HS-5 (cell line): ENCODE measurements at places on chromosomes 5 and 9.
A peak's percentile ranks its signal among the peaks of the same experiment; 100 is the strongest.

DNA sequence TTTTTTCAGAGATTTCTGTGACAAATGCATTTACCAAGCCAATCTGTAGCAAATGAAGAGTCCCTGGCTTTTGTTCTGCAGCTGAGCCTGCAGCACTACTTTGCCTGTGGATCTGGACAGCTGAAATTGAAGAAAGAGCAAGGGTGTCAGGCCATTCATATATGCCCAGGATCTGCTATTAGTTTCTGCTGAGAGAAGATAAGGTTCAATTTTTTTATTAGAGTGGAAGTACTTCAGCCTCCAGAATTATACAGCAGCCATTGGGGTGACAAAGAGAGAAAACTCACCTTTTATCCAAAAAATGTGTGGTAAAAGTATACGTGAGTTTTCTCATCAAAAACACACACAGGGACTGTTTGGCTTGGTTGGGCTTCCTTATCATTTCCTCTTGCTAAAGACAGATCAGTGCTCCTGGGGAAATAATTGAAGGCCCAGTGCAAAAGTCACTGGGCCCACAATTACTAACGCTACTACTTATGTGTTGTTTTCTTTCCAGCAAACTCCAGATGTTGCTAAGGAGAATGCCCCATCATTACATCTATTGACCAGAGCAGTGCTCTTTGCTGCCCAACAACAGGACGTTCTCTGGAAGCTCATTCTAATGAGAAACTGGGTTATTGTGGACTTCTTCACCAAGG lies 138.6 kb downstream of the CEMIP2 start:
- no peak for DNase-seq

GRCh38 chr9:14325147-14325546 lies 11.2 kb upstream of the NFIB start:
- no peak for DNase-seq

DNA sequence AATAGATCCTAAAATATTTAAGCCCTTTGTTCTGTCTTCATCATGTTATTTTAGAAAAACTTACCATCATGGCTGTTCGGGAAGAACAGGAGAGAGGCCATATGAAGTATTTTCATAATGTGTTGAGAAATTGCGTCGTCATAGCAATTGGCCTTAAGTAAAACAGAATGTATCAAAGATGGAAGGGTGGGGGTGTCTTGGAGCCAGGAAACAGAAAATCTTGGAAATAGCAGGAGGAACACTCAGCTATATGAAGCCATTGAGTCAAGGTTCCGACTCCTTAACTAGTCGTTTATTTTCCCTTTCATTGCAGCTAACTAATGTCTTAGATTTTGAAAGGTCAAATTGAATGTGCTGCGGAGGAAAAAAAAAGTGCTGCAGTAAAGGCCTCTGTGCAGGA lies 1.3 kb downstream of the SPTAN1 start:
- peak; percentile 50 for DNase-seq

DNA sequence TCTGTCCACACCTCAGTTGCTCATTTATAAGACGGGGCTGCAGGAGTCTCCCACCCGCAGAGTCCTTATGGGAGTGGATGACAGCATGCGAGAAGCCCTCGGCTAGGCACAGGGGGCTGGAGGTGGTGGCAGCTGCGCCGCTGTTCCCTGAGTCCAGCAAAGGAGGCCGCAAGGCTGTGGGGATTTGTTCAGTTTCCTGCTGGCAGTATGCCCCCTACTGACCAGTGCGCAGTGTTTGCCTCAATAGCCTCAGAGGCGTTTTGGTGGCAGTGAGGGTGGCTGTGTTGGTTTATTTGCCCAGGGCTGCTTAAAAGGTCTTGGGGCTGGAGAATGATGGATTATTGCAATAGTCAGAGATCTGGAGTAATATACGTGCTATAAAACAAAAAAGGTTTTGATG lies 176.3 kb upstream of the OTULINL start:
- no peak for DNase-seq

DNA sequence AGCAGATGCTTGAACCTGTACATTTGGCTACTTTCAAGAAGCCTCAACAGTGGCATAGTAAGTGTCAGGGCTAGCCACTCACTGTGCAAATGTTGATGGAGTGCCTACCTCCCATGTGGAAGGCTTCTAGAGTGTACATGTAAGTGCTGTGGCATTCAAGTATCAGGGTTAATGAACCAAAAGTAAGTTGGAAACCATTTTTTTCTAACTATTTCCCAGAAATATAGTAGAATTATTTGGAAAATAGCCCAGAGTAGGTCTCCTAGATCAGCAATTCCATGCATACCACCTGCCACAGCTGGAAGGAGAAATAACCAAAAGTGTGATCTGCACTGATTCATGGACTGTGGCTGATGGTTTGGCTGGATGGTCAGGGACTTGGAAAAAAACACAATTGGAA lies 53.3 kb downstream of the FOXD1 start:
- no peak for DNase-seq

DNA sequence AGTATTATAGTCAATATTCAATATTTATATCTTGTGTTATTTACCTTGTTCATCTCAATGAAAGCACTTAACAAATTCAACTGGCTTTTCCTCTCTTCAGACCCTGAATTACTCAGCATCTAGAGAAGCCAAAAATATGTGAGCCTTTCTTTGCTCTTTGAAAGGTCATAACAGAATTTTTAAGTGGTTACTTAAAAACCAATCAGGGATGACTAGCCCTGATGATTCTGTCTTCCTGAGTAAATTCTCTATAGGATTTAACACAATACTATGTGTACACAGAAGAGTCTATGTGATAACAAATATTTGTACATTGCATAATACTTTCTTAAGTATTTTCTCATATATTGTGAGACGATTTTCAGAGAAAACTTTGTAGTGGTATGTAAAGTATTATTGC lies 546.3 kb downstream of the MAT2B start:
- DNase-seq: peak; percentile 33

DNA sequence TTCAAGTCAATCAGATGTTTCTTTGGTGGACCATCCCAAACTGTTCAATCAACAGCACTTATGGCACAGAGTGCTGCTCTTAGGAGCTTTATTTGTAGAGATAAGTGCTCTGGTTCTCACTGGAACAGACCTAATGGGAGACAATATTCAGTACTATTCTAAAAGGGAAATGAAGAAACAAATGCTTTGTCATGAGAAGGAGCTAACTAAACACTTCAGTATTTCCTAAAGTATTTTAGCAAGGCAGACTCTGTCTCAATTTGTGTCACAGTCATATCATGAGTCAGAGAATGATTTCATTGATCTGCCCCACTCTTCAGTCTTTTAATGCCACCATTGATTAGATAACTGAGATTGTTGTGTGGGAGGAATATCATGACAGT lies 175.3 kb downstream of the SLF1 start:
- peak; percentile 58 for DNase-seq

GRCh38 chr9:136661641-136662325 lies 933 bp upstream of the EGFL7 start:
- no peak for DNase-seq

GRCh38 chr9:6152788-6153187 lies 62.8 kb upstream of the IL33 start:
- no peak for DNase-seq

- DNase-seq: no peak
Observed at GRCh38 chr5:145921211-145921610, 15.2 kb upstream of the SH3RF2 start.

GRCh38 chr9:136193891-136194279 lies 11.0 kb downstream of the LHX3 start:
- no peak for DNase-seq

DNA sequence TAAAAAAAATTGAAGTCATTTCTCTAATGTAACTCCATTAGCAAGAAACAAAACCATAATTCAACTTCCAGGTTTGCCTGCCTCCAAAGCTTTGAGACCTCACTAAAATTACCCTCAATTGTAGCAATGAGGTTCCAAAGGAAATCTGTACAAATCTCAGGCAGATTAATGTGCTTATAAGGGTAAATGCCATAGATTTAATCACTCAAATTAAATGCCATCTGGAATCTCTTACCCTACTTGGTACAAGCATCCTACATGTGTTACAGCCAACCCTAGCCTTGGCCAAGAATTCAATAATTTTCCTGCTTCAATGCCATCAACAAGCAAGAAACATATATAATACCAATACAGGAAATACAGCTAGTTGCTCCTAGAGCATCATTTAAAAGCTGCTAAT lies 452.8 kb downstream of the RAB3C start:
- DNase-seq: no peak

GRCh38 chr5:103849934-103850333 lies 287.3 kb upstream of the NUDT12 start:
- peak; percentile 91 for DNase-seq

GRCh38 chr5:81393783-81394718 lies at the start of gene ACOT12:
ACOT12 (minus strand) TSS chr5:81394134; CDS start chr5:81394114, 20 bp downstream.
- DNase-seq: no peak

DNA sequence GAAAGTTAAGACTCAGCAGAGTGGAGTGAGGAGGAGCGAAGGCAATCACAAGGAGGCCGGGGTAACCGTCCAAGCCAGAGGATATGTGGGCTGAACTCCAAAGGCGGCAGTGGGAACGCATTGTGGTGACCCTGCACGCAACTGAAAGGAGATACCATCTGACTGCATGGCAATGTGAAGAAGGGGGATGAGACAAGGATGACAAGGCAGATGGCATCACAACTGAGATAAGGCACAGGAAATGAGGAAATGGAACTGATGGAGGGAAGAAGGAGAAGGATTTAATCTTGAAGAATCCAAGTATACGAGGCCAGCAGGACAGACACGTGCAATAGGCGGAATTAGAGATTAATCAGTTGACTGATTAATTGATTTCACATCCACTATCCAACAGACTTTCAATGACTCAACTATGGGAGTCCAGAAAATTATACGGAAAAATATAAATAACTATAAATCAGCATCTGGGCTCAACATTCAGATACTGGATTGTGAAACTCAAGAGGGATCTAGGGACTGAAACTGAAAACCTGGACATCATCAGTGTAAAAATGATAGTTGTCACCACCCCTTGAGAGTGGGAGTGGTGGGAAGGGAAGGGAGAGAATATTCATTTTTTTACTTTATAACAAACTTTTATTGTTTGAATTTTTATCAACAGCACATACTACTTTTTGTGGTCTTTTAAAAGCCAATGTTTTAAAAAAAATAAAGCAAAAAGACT lies 86.1 kb downstream of the ARL15 start:
- DNase-seq: no peak

DNA sequence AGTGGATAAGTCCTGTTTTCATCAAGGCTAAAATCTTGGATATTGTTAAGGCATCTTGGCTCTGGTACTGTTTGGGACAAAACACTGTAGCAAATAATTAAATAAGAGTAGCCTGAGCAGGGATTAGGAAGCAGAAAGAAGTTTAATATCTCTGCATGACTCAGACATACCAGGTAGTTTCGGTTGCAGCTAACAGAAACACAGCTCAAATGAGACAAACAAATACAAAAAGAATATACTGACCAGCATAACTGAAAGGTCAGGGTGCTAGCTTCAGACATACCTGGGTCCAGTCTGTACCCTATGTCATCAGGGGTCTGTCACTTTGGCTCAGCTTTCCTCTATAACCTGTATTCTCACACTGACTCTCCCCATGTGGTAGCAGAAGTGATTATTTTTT lies 156.4 kb upstream of the MAP3K1 start:
- no peak for DNase-seq

DNA sequence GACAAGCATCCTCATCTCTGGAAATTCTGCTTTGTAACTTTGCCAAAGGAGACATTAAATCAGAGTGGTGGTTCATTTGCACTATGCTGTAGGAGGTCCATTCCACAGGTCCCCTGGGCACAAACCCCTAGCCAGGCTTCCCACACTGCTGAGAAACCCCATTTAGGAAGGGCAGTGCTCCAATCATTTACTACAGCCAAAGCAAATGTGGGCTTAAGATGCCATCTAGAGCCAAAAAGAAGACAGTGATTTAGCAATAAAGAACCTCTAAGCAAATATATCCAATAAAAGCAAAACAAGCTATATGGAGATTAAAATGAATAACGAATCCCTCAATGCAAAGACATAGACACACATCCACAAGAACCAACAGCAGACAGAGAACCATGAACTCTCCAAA lies 129.0 kb upstream of the ALDH1B1 start:
- no peak for DNase-seq

- DNase-seq: no peak
Observed at GRCh38 chr5:123115020-123115419, 26.0 kb downstream of the PRDM6 start.

DNA sequence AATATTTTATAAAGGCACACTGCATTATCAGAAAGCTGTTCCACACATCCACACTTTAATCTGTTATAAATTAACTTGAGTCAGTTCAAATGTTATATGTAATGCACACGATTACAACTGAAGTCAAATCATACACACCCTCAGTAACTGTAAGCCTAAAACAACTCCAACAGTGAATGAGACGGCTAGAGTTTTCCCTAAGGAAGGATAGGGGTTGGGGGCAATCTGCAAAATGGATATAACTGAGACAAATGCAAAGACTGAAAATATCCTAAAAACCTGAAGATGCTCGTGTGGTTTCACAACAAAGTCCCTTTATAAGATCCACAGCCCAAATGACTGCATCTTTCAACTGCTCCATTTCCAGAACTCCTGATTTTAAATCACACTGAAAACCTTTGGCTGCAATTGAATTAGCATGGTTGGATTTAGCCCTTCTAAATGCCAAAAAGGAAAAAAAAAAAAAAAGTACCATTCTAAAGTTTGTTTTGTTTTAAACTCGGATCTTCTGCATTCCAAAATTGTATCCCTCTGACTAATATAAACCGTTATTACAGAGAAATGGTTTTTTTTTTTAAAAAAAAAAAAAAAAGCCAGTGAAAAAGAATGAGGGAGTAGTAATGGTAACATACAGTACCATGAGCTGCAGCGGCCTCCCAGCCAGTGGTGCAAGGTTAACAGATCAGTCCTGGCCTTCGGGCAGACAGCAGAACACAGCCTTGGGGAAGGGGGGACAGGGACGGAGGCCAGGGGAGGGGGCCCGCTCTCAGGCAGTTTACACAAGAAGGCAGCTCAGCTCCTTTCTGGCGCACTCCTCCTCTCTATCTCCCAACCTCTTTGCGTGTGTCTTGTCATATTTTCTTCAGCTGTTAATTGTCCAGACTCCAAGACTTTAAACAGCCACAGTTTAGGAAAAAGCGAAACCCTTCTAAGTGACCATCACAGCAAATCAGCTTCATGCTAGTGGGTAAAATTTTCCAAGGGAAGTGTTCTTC lies 166.1 kb downstream of the BNC2 start:
- DNase-seq: peak; percentile 37

DNA sequence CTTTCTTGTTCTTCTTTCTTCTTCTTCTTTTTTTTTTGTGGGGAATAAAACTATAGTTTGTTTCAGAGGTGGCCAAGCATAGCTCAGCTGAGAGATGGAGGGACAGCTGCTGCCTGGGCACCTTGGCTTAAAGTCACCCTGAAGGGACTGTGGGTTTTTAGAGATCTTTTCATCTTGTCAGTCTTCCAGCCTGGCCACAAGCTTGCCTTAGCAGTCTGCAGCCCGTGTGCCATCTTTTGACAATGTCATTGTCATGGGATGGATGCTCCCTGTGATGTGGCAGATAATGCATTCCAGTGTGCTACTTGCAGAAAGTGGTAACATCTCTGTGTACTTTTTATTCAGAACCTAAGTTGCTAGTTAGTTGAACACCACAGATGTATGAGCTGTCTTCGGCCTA lies 280.8 kb downstream of the FANCC start:
- DNase-seq: no peak

- DNase-seq: no peak
Observed at GRCh38 chr9:107351382-107352045, 68.4 kb downstream of the RAD23B start.
